ENCODE measurements at places on chromosomes 12 and 14.

DNA sequence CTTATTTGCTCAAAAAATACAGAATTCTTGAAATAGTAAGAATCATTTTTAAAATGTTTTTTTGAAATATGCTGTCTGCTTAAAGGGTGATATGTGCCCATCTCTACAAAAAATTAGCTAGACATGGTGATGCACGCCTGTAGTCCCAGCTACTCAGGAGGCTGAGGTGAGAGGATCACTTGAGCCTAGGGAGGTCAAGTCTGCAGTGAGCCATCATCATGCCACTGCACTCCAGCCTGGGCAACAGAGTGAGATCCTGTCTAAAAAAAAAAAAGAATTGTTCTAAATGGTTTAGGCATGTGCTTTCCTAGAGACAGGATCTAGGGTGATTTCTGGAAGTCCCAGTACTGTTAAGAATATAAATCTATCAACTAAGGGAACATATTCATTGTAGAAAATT lies 75.6 kb upstream of the HECTD1 start:
- no peak for DNase-seq

DNA sequence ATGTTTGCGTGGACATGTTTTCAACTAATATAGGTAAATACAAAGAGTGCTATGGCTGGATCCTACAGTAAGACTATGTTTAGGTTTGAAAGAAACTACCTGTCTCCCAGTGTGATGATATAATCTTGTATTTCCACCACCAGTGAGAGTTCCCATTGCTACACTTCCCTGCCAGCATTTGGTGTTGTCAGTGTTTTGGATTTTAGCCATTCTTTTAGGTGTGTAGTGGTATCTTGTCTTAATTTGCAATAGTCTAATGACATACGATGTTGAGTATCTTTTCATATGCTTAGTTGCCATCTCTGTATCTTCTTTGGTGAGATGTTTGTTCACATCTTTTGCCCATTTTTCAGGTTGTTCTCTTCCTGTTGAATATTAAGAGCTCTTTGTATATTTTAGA lies 103.5 kb downstream of the RALGAPA1 start:
- DNase-seq, result no peak

GRCh38 chr12:116135209-116135930 lies 142.1 kb downstream of the MED13L start:
- DNase-seq, result peak; percentile 67

- DNase-seq, result peak; percentile 2
Measured at GRCh38 chr12:59408431-59408830, 187.4 kb upstream of the SLC16A7 start.

DNA sequence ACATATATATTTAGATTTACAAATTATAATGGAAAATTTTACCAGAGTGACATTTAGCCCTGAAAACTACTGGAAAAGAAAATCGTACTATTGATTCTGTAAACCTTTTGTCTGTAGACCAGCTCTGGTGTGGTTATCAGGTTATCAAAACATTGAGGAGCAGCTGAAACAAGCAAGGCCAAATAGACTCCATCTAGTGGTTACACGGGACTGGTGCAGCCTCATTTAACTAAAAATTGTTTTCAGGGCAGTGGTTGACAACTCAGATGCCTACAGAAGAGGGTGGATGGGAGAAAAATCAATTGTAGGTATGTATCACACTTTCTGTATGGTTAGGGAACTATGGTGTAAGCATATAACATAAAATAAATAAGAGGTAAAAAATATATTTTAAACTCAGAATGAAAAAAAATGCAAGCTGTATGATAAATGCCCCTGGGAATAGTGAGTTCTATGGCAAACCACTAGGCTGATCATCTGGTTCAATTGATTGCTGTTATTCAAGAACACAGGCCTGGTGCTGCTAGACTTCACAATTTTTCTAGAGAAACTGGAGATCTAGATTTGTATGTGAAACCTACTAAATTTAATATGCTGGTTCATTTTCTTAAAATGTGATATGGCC lies 51.2 kb downstream of the ACSS3 start:
- peak; percentile 56 for DNase-seq

DNA sequence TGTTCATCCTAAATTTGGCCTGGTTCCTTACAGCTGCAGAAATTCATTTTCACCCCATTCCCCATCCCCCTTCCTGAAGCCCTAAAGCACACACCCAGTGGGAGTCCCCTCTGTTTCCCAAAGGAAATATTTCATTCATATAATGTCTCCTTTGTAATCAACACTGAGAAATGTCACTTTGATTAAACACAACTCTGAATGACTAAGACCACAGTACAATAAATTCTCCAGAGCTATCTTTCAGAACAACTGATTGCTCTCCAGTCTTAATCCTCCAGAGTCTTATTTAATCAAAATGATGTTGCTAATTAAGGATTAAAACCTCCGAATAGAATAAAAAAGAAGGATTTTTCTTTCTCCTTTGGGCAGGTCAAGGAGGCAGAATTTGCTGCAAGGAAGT lies 6.4 kb downstream of the SLC15A5 start:
- DNase-seq, result no peak

GRCh38 chr14:99155173-99156089 lies 116.6 kb downstream of the BCL11B start:
- DNase-seq, result no peak

DNA sequence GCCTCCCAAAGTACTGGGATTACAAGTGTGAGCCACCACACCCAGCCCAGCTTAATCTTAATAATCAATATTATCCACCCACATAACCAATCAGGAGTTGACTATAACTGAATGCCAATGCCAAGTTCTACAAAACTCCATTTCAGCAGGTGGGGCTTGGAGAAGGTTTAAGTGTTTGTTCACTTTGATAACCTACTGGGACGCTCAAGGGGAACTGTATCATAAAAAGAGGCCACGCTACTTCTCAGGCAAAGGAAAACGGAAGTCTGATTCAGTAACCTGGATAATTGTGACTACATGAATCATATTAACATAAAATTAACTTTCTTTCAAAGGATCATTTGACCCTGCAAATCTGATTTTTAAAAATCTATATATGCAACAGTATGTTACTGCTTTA lies 179.2 kb downstream of the BCAT1 start:
- DNase-seq, result no peak

DNA sequence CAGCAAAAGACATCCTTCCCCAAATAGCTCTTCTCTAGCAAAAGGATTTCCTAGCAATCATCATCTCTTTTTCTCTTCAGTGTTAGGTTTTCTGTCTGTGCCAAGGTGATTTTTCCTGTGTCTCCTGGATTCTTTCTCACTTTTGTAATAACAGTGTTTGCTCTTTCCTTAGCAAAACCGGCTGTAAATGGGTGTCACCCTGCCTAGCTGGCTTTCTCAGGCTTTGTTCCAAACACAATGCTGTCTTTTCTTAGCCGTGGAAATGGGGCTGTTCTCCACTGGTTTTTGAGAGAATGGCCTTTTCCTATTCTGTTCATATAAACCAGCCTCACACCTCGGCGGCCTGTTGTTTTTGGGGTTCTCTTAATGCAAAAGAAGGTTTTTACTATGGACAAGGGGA lies 21.9 kb downstream of the JDP2 start:
- DNase-seq, result no peak

DNA sequence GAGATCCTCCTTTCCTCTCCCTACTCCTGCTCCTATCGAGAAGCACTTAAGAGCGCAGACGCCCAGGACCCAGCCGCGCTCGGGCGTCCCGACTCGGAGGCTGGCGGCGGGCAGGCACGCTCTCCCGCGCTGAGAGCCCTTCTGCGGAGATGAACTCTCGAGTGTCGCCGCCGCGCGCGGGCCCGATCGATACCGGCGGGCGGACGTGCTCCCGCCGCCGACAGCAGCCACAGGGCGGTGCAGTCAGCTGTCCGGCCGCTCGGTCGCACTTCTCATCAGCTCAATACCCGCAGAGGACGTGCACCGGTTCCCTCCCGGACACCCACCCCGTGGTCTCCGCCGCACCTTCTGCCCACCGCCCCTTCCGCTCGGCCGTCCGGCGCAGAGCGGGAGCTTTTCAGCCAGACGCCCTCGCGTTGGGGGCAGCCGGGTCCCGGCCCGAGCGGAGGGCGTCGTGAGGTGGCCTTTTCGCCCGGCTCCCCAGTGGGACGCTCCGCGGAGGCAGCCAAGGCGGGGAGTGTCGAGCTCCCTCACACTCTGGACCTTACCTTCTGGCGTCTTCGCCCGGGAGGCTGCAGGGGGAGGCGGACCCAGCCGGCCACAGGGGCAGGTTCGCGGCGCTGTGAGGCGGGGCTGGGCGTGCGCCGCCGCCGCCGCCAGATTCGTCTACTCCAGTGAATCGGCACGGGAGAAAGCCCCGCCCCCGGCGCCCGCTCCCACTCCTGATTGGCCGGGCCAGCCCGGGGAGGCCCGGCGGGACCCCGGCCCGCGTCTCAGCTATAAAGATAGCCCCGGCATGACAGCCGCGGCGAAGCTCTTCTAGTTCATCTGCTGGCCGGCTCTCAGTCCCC lies at the start of gene INSM2:
Gene INSM2, plus strand, starts transcription at position 808 of the 851 bp plus-strand sequence. CDS start 89 bp downstream, outside the sequence.
- DNase-seq, result peak; percentile 45

DNA sequence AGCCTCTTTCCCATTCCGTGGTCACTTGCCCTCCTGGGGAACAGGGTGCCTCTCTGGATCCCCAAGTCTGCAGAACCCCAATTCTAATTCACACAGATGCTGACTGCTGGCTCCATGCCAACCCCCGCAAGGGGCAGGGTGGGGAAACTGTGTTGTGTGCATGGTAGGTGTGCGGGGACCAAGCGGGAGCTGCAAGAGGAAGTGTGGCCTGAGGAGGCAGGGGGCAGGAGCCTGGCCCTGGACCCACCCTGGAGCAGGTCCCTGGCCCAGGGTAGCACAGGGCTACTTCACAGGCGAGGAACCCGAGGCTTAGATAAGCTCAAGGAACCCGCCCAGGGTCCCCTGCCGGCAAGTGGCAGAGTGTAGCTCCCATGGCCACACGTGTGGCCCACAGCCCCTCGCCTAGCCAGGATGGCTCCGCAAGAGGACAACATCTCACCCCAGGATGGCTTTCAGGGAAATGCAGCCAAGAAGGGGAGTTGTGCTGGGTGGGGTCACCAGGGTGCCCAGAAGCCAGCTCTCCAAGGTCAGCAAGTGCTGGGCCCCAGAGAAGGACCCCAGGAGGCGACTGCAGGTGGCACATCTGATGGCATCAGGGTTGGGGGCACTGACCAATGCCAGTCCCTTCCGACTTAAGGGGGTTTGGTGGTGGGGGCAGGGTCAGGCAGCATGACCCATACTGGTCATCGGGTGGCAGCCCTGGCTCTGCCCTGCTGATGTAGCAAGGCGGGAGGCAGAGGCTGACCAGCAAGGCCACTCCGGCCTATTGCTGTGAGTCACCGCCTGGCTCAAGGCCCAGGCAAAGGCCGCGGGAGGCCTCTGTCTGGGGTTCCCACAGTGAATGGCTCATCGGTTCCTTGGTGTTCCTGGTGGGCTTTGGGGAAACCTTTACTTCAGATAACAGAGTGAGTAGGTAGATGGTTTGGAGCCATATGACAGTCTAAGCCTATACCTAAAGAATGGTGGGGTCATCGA lies 37.3 kb upstream of the EML1 start:
- DNase-seq, result peak; percentile 96

All from astrocyte of the spinal cord (primary cell).